ENCODE measurements at places on chromosomes 12 and 14.
A peak's percentile ranks its signal among the peaks of the same experiment; 100 is the strongest.

GRCh38 chr12:45324391-45324790 lies 108.5 kb downstream of the ANO6 start:
- no peak for DNase-seq

DNA sequence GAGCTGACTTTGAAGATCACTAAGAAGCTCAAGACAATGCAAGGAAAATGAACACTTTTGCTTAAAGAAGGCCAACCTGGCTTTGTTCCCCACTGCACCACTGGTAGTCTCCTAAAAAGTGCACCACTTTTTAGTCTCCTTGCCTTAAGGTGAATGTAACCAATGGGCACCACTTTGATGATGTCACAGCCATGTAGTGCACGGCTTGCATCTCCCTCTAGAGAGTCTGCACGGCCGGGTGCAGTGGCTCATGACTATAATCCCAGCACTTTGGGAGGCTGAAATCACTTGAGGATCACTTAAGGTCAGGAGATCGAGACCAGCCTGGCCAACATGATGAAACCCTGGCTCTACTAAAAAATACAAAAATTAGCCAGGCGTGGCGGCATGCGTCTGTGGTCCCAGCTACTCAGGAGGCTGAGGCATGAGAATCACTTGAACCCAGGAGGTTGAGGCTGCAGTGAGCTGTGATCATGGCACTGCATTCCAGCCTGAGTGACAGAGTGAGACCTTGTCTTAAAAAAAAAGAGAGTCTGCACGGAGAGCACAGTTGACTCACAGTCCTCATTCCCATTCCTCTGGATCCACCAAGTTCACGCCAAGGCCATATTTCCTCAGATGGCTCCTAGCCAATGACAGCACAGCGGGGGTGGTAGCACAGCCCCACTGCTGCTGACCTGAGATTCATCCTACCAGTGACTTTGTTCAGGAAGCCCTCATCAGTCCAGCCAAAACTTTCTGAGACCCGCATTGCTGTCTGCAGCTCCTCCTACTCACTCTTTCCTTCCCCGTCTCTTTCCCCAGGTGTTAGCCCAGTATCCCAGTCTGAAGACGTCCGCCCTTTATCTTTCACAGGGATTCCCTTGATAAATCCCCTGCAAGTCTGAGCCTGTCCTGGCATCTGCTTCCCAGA lies 16.5 kb upstream of the IFT81 start:
- DNase-seq, result no peak

GRCh38 chr14:23694085-23694948 lies 58.2 kb downstream of the DHRS2 start:
- DNase-seq, result no peak

DNA sequence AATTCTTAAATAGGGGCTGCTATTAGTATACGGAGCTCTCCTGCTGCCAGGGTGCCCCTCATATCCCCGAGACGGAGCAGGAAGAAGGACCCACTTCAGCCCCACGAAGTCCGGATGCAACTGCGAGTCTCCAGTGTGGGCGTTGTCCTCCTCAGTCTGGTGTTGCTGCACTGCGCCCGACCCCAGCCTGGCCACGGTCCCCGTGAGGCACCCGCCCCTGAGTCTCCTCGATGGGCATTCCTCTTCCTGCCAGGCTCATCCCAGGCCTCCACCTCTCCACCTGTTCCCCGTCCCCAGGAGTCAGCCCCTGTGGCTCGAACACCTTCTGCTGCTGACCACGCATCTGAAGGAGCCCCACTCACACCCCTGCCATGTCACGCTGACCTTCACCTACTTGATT lies 68.1 kb upstream of the SFSWAP start:
- DNase-seq, result no peak

- DNase-seq, result peak; percentile 93
These were observed 646 bp upstream of the CORO1C start for GRCh38 chr12:108731866-108732461.

Measured in occipital lobe (tissue), 3 donors.